ENCODE measurements at places on chromosomes 2 and 18.

- DNase-seq: no peak
These were observed 176.1 kb downstream of the CAPN13 start for GRCh38 chr2:30631051-30631671.

DNA sequence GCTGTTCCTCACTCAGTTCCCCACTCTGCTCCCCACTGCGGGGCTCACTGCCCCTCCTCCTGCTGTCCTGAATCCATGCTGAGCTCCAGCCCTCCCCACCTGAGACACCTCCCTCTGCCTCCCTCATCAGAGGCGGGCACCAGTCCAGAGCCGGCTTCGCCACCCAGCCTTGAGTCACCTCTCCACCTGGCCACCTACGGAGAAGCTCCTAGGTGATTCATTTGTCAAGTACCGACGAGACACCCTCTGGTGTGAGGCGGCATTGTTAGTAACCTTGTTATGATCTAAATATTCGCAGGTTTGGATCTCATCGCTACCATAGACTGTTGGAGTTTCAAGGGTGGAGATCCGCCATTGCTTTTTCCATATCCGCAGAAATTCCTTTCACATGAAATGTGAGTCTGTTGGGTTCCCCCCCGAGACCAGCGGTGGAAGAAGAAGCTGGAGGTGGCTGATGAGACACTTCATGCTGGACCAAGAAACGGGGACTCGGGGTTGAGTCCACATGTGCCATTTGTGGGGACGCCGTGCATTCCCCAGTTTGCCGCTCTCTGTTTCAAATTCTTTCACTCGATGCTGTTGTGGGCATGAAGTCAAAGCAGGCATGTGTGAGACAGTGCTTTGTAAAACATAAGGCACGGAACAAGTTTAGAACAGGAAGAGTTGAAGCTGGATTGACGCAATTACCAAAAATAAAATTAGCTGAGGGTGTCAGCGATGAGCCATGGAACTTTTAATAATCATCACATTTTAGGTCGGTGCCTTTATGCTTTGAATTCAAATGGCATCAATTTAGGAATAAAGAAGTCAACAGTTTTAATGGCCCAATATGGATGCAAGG is 259.8 kb upstream of the HDAC4 start:
- no peak for DNase-seq

- no peak for DNase-seq
These were observed 226.1 kb downstream of the DYSF start for GRCh38 chr2:71679491-71679890.

GRCh38 chr2:7358865-7359447 is 441.7 kb downstream of the RNF144A start:
- peak; percentile 8 for DNase-seq

DNA sequence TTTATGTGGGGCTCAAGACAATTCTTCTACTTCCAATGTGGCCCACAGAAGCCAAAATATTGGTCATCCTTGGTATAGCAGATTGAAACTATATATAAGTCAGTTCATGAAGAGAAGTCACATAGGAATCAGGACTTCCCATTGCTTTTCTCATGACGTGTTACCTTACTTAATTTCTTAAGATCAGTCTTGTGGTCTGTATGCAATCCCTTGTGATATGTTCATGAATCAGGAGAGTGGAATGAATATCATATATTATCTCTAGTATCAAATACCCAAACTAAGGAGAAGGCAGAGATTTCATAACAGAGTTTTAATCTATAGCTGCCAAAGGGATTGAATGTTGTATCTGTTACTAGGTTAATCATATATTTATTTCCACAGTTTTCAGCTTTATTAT is 1390.4 kb downstream of the SUCLG1 start:
- DNase-seq: no peak

DNA sequence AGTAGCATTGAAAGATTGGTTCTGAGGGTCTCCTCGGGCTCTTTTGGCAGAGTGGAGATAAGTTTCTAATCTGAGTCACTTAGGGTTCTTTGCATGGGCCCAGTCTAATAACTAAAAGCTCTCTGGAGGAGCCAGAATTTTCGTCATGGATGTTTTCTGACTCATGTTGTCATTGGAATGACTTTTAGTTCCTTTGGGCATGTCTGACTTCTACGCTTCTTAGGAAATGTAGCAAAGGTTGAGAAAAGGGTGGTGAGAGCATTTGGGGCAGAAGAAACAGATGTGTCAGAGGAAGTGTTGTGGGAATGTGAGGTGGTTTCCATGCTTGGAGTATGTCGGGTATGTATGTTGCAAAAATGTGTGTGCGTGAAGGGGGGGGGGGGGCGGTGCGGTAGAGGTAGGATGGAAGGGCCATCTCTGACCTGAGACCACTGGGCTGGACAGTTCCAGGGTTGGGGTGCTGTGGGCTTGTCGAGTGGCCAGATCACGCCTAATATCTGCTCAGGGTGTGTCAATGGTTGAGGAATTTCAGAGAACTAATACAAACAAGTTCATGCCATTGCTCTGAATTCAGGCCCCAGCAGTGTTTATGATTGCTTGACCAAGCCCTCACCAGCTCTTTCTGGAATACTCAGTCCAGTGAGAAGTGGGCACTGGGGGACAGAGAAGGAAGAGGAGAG is 26.9 kb downstream of the KLHL29 start:
- DNase-seq: no peak

DNA sequence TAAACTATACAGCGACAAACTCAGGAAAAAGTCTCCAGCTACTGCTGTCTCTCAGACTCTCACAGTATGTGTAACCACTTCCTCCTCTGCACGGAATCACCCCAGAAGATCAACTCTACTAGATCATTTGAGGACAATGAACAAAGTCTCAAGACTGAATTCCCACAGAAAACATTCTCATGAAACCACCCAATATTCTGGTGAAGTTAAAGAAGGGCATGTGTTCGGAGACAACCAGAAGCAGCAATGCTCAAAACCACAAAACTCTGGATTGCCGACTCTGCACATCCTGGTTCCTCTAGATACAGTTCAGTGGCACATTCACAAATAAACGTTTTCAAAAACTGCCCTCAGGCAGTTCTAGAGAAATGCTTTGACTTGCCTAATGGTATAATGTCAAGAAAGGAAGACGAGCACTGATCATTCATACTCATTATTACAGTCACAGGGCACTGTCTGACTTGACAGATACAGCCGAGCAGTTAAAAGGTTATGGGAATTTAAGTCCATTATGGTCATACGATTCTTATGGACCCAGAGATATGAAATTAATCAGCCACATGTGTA is 91.9 kb upstream of the STK17B start:
- no peak for DNase-seq

GRCh38 chr18:45157576-45157975 is 457.7 kb upstream of the SLC14A2 start:
- no peak for DNase-seq

- peak; percentile 70 for DNase-seq
These were observed at the start of gene RBM43 for GRCh38 chr2:151261231-151261976. TSS of gene RBM43 (minus strand) at chr2:151261863. CDS start at chr2:151261727, 136 bp downstream.

DNA sequence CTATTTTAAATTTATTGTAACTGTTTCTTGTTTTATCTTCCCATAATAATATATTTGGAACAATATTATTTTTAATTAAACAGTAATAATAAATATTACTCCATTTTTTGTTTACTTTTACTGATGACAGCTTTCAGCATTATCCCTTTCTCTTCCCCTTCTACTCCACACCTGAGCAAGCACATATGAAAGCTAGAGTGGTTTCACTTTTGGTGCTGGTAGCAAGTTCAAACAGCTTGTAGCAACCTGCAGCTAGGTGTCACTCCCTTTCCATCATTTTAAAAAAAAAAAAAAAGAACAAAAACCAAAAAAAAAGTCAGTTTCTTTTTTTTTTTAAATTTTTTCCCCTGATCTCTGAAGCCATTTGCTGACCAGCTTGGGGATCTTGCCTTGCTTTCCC is 801.8 kb downstream of the CCDC85A start:
- no peak for DNase-seq

GRCh38 chr2:58606799-58607198 is 365.7 kb upstream of the FANCL start:
- DNase-seq: no peak

- DNase-seq: no peak
These were observed 47.0 kb upstream of the RALBP1 start for GRCh38 chr18:9428301-9428706.

- DNase-seq: no peak
These were observed 33.4 kb downstream of the WDR43 start for GRCh38 chr2:28927878-28928277.

GRCh38 chr2:234994438-234995321 is 42.9 kb downstream of the SH3BP4 start:
- DNase-seq: no peak

- no peak for DNase-seq
These were observed 88.9 kb upstream of the CRIM1 start for GRCh38 chr2:36266536-36267121.

Measured in nephron progenitor cell (in vitro differentiated cells).